ENCODE measurements at places on chromosomes 1 and 21. TPM values are rescaled to one million over a fixed set of nuclear protein-coding genes. Genes with fewer than 3 reads are reported as not detected.

- no peak for DNase-seq
These were observed 54.0 kb downstream of the RUNX3 start for GRCh38 chr1:24875991-24876506.

- no peak for DNase-seq
These were observed 77.6 kb downstream of the DDR2 start for GRCh38 chr1:162709870-162710269.

GRCh38 chr21:44352253-44352860, 1.1 kb upstream of the TRPM2 start:
- no peak for DNase-seq

DNA sequence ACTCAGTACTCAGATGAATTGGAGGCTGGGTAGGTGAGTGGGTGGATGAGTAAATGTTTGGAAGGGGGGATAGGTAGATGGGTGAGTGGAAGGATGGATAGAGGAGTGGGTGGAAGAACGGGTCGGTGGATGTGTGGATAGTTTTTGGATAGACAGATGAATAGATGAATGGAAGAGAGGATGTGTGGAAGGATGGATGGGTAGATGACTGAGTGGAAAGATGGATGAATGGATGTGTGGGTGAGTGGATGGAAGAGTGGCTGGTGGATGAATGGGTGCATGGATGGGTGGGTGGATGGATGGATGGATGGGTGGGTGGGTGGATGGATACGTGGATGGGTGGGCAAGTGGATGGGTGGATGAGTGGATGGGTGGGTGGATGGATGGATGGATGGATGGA, 3.7 kb downstream of the SLC45A1 start:
- DNase-seq = no peak

The ZNF683 gene
- total RNA-seq = not detected

The SHISA4 gene
- 162 TPM for total RNA-seq

- DNase-seq = peak; percentile 75
These were observed 9.6 kb upstream of the GPR37L1 start for GRCh38 chr1:202112859-202113689.

- peak; percentile 87 for DNase-seq
These were observed 800 bp upstream of the MMP23B start for GRCh38 chr1:1630965-1631781.

DNA sequence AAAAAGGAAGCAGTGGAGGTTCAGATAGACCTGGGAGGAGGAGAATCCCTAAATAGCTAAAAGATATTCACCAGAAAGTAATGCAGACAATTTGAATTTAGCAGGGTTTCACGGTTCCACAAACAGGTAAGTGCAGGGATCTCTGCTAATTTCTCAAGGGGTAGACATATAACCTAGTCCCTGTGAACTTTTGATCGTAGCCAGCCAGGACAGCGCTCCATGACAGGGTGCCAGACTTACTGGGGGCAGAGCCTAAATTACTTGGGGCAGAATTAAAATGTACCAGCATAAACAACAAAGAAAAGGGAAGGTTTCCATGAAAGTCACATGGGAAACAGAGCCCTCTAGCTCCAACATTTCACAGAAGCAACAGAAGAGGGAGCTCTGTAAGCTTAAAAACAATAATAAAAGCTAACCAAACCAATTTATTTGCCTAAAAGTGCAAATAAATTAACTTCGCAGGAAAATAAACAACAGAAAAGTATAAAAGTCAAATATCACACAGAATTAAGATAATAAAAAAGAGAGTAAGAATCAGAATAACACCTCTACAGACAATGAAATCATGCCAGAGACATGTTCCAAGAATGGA, 198.3 kb downstream of the DUSP10 start:
- DNase-seq = no peak

GRCh38 chr1:227273557-227273956, 44.7 kb downstream of the CDC42BPA start:
- DNase-seq = no peak

GRCh38 chr1:111873460-111874030, 115.9 kb downstream of the KCND3 start:
- DNase-seq = no peak

The GIPC2 gene
- total RNA-seq = 2.0 TPM

DNA sequence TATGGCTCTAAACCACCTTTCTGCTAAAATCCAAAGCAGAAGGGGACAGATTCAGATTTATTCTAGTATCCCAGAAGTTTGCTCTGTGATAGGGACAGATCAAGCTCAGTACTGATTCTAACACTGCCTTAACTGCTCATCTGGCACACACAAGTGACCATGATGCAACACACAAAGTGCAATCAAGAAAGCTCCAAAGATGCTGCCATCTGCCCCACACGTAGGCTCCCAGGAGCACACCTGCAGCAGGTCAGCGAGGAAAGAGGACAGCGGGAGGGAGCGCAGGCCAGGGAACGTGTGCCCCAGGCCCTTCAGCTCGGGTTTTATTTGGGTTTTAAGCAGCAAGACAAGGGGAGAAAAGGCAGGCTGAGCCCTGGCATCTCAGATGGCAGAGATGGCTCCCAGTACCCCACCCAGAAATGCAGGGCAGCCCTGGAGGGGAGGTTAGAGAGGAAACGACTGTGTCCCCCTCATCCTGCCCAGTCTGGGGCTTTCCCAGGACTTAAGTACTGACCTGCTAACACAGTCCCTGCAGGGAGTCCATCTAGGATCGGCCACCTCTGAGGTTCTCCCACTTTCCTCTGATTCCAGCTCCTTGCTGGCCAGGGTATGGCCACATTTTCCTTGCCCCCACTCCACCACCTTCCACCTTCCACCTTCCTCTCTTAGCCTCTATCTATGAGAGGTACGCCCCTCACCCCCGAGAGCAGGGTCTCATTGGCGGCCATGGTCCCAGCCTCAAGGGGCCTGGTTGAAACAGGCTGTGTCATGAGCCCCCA, 1.2 kb downstream of the TRIM11 start:
- DNase-seq = no peak

- DNase-seq = no peak
These were observed 129.0 kb upstream of the KLHDC7A start for GRCh38 chr1:18351735-18352134.

DNA sequence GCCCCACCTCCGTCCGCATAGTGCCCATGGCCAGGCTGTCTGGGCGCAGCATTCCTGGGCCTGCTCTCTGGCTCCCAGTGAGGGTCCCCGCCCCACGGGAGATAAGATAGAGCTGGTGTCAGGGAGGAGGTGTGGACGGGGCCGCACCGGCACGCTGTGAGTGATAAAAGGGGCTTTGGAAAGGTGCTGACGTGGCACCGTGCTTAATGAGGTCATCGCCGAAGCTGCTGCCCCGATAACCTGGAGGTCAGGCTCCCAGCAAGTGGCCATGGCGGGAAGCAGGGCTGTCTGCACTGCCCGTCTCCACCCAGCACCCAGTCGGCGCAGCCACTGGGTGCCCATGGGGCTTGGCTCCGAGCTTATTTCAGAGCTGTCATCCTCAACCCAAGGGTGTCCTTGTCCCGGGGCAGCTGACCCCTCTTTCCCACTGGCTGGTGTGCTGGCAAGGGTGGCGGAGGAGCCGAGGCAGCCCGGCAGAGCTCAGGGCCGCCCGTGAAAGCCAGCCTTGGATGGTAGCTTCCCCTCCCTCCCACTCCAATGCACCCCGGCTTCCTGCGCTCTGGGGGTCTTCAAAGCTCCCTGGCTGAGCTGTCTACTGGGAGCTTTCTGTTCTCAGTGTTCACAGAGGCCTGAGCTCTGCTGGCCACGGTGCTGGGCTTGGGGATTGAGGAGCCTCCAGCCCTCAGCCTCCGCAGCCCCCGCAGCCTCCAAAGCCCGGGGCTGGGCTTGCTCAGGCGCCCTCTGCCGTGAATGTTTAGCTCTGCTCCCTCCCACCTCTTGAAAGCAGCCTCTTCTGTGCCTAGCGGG, 105.1 kb upstream of the ARHGEF16 start:
- peak; percentile 90 for DNase-seq

- DNase-seq = no peak
These were observed 14.8 kb upstream of the ZDHHC18 start for GRCh38 chr1:26811708-26812107.

GRCh38 chr1:109509176-109510134, at the start of gene AMIGO1:
Gene AMIGO1 (minus strand): TSS chr1:109509727. CDS start chr1:109508912, 815 bp downstream.
- DNase-seq = peak; percentile 84

- no peak for DNase-seq
These were observed 500.6 kb downstream of the LTN1 start for GRCh38 chr21:28492127-28492526.

The CFAP126 gene
- total RNA-seq = not detected

The OR2L2 gene
- total RNA-seq = not detected

GRCh38 chr1:16046842-16047241, 3.3 kb downstream of the CLCNKB start:
- no peak for DNase-seq

The SPRR2E gene
- not detected for total RNA-seq

The MXRA8 gene
- total RNA-seq = 21.7 TPM

The PDPN gene
- 20.3 TPM for total RNA-seq

The INTS3 gene
- total RNA-seq = 31.8 TPM

The KRTAP7-1 gene
- not detected for total RNA-seq

DNA sequence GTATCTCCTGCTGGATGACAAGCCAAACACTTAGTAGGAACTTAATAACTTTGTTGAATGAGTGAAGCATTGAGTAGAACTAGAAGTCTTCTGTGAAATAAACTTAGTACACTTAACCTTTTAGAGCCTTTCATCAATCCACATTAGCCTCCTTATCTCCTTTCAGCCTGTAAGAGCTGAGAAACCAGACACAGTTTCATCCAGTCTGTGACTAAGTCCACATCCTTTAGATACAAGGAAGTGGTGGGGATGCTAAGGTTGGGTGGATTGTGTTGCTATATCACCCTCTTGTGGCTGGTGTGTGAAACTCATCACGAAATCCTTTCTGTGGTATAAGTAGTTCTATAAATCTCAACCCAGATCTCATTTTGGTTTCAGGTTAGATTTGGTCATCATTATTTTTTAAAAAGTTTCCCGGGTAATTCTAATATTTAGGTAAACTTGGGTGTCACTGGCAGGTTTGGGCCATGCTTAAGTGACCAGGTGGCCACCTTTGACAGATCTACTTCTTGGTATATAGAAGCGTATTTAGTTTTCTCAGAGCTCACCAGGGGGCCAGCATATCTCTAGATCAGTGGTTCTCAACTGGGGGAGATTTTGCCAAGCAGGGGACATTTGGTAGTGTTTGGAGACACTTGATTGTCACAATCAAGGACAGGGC, 27.8 kb upstream of the CD84 start:
- no peak for DNase-seq

DNA sequence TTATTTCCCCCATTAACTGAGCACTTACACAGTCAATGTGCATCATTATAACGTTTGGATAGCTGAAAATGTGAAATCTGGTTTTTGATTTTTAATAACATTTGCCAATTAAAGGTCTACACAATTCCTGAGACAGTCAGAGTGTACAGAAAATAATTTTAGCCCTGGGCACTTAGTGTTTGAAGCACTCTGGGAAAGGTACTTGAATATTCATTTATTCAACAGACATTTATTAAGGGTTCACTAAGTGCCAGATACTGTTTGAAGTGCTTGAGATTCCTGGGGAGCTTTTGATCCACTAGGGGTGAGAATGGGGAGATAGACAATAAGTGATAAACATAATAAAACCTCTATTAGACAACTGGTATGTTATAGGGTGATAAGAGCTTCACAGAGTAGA, 141.8 kb downstream of the DISC1 start:
- no peak for DNase-seq

The C1QA gene
- 105 TPM for total RNA-seq

The HMCN1 gene
- total RNA-seq = 5.7 TPM

DNA sequence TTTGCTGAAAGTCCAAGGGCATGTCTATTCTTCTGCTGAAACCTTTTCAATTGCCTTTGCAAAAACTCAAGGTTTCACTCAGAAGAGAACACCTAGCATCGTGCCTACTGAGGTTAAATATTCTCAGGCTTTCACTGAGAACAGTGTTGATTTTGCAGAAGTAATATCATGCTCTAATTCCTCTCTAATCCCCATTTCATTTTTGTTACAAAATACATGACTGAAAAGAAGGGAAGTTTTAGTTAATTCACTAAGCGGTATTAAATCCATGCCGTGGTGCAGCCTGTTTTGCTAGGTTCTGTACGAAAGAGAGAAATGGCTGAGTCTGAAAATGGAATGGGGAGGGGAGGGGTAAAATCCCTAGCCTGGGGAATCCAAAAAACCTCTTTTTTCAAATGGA, 163.2 kb upstream of the CAMK1G start:
- no peak for DNase-seq

The CNIH3 gene
- total RNA-seq = 1.2 TPM

- DNase-seq = no peak
These were observed 104.4 kb downstream of the CACHD1 start for GRCh38 chr1:64574301-64574700.

- DNase-seq = peak; percentile 48
These were observed 16.5 kb upstream of the ATP6V1G3 start for GRCh38 chr1:198556971-198557370.

DNA sequence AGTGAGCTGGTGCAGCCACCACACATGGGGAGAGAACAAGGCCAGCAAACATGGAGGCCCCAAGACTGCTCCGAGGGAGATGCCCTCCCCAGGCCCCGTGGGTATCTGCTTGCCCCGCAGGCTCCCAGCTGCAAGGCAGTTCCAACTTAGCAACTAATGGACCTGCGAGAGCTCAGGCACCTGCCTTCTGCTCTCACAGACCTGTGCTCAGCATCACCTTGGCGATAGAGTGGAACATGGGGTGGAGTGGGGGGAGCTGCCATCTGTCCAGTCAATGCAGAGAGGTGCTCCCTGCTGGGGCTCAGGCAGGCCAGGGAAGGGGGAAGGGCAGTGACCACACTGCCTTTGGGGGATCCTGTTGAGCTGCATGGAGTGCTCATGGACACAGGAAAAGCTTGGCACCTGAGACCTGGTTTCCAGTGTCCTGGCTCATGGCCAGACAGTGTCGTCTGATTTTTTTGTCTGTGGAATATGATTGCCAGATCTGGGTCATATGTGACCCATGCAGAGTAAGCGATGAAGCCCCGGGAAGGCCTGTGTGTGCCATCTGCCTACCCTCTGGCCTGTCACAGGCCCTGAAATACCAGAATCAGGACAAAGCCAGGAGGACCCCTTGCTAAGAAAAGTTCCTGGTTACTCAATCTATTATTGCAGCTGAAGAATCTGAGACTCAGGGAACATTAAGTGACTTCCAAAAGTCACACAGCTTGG, 39.9 kb upstream of the TENT5C start:
- no peak for DNase-seq

GRCh38 chr1:33630686-33631085, 158.2 kb downstream of the ZSCAN20 start:
- DNase-seq = no peak

- peak; percentile 24 for DNase-seq
These were observed 157.6 kb downstream of the PGBD5 start for GRCh38 chr1:230268371-230269170.

The SLC45A1 gene
- total RNA-seq = 1.9 TPM

- no peak for DNase-seq
These were observed 51.6 kb upstream of the HAO2 start for GRCh38 chr1:119316870-119317416.

The COL8A2 gene
- 1.4 TPM for total RNA-seq
